Kidney capillary endothelial cell (primary cell): ENCODE measurements at places on chromosomes 12 and 14.
A peak's percentile ranks its signal among the peaks of the same experiment; 100 is the strongest.

DNA sequence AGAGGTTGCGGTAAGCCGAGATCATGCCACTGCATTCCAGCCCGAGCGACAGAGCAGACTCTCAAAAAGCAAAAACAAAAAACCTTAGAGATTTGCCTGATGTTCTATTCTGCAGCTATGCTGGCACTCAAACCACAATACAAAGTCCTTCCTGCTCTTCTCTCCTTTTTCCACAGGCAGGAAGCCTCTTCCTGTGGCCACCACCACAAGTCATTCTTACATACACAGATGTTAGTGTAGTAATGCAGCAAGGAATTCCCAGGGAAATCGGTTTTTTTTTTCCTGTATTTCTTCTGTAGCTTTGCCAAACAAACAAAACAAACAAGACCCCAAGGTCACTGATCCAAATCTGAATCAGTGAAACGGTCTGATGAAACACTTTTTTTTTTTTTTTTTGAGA lies 104.3 kb downstream of the FIGNL2 start:
- peak; percentile 19 for DNase-seq

- DNase-seq: no peak
Measured at GRCh38 chr12:65667932-65668331, 156.4 kb upstream of the HMGA2 start.

DNA sequence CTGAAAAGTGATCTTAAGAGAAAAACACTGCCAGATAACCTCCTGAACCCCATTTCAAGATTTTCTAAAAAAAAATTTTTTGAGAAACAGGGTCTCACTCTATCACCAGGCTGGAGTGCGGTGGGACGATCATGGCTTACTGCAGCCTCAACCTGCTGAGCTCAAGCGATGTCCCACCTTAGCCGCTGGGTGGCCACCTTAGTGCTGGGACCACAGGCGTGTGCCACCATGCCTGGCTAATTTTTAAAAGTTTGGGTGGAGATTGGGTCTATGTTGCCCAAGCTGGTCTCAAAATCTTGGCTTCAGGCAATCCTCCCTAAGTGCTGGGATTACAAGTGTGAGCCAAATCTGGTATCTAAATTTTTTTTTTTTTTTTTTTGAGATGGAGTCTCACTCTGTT lies 3.4 kb downstream of the PNMA1 start:
- DNase-seq: no peak

- DNase-seq: no peak
Measured at GRCh38 chr12:80966001-80966400, 28.3 kb upstream of the LIN7A start.

GRCh38 chr12:32548691-32549281 lies 130.3 kb upstream of the DNM1L start:
- DNase-seq: no peak

- no peak for DNase-seq
Measured at GRCh38 chr12:48164451-48164850, 7.1 kb upstream of the ASB8 start.

DNA sequence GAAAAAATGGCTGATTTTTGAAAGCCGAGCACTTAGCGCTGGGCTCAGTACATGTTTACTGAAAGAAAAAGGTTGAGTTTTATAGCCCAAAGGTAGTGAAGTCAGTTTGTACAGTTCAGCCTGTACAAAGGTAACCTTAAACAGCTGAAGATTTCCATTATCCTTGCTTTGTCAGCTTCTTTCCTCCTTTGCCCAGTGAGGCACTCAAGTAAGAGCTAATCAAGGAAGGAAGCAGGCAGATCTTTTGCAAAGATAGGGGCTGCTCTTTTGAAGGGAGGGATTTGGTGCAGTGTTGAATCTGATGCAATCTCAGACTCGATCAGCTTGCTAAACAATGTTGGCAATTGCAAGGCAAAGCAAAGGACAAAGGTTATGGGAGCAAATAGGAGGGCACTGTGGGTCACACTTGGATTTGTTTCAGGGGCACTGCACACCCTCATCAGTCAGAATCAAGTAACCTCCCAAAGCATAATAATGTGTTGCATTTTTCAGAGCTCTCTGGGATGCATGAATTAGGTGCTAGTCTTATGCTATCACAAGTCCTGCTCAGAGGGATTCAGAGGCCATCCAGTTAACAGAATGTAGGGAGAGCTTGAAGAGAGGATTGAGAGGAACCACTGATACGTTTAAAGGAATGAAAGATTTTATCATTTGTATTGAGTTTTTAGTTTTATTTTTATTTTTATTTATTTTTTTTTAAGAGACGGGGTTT lies 44.4 kb downstream of the ANO6 start:
- no peak for DNase-seq

- DNase-seq: no peak
Measured at GRCh38 chr12:28027947-28028724, 55.6 kb upstream of the PTHLH start.

DNA sequence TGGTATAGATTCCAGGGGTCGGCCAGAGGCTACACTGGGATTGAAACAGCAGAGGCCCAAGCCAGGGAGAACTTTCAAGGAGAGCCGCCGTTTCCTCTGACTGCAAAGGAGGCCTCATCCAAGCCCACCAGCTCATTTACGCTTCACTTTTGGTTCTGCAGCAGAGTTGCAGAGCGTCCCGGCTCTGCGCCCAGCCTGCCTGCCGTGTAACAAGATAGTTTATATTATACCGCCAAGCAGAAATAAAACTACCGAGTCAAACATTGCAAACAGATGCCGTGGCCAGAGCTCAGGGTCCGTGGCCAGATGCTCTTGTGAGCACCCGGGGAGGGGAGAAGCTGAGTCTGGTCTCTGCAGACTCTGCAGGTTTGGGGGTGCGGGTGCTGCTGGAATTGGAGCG lies 60.7 kb upstream of the TBX3 start:
- no peak for DNase-seq

- no peak for DNase-seq
Measured at GRCh38 chr12:28759333-28759732, 389.7 kb upstream of the FAR2 start.

- no peak for DNase-seq
Measured at GRCh38 chr12:27975222-27976136, 2.9 kb upstream of the PTHLH start.

- DNase-seq: peak; percentile 74
Measured at GRCh38 chr14:20610002-20610765, 19.0 kb upstream of the RNASE12 start.

DNA sequence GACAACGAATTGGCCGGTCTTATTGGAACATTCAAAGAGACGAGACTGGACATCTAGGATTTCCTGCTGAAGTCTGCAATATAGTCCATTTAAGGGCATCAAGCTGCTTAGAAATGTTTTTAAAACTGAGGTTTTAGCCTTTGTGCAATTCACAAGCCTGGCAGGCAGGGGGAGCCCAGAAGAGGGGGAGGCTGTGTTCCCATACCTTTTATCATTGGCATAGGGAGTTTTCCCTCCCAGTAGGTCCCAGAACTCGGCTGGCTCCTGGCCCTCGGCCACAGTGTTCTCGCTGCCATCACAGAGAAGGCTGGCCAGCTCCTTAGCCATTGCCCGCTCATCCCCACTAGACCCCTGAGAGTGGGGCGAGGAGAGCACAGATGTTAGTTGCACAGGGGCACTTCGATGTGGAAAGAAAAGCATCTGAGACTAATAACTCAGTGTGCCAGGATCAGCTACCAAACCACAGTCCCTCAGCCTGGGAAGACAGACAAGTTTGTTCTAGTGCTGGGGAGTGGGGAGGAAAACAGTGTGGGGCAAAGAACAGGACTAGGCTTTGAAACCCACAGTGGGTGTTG lies 15.1 kb downstream of the AVIL start:
- DNase-seq: peak; percentile 31

- DNase-seq: no peak
Measured at GRCh38 chr12:125210104-125210755, 145.0 kb downstream of the AACS start.

GRCh38 chr14:91238085-91238484 lies 6.4 kb downstream of the GPR68 start:
- DNase-seq: no peak

DNA sequence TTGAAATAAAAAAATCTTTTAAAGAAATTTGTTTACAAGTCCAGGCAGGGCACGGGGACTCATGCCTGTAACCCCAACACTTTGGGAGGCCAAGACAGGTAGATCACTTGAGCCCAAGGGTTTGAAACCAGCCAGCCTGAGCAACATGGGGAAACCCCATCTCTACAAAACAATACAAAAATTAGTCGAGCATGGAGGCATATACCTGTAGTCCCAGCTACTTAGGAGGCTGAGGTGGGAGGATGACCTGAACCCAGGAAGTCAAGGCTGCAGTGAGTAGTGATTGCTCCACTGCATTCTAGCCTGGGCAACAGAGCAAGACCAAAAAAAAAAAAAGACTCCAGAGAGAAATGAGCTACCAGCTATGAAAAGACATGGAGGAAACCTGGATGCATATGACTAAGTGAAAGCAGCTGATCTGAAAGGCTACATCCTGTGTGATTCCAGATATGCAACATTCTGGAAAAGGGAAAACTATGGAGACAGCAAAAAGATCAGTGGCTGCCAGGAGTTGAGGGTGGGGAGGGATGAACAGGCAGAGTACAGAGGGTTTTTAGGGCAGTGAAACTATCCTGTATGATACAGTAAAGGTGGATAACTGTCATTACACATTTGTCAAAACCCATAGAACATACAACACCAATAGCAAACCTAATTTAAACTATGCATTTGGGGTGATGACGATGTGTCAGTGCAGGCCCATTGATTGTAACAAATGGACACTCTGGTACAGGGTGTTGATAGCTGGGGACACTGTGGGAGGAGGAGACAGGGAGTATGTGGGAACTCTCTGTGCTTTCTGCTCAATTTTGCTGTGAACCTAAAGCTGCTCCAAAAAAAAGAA lies 59.9 kb downstream of the PRKAB1 start:
- DNase-seq: peak; percentile 39

DNA sequence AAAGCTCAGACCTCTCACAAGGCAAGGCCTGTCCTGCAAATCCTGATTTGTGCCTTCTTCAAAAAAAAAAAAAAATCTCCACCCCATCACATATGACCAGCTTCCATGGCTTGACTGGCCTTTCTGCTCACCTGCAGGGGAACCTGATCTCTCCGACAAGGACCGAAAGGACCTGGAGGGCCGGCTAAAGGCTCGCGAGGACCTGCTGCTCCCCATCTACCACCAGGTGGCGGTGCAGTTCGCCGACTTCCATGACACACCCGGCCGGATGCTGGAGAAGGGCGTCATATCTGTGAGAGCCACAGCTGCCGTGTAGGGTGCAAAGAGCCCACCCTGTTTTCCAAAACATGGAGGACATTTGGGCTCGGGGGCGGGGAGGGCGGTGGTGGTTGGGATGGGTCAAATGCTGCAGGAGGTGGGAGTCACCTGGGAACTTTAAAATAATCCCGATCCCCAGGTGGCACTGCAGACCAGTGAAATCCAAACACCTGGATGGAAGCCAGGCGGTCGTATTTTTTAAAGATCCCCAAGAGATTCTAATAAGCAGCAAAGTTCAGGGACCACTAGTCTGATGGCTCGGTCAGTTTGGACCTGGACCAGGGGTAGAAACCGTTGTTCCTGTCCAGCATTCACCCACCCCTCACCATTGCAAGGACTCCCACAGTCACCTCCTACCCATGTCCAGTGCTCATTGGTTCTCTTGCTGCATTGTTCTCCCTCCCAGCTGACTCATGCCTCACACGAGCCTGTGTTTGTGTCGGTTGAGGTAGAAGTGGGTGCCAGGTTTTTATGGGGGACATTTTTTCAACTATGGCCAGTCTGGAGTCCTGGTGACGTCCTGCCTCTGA lies 44.8 kb downstream of the FOXN4 start:
- peak; percentile 65 for DNase-seq

- DNase-seq: no peak
Measured at GRCh38 chr12:53506450-53506785, 866 bp downstream of the NPFF start.

GRCh38 chr14:60977847-60978246 lies 3.0 kb downstream of the TRMT5 start:
- DNase-seq: no peak

DNA sequence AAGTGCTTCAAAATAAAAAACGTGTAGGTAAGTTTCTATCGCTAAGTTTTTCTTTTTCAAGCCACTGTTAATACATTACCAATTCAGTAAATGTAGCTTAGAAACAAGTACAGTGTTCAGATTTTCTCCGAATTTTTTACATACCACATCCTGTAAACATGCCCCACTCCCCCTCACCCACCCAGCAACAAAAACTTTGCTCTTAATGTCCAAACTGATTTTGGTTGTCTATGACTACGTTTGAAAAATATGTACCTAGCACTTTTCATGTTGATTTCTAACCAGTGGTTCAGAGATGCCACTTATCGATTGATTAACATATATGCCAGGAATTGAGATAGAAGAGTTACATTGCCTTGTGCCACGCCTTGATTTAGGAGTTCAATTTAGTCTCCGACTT lies 663 bp upstream of the LIN7A start:
- DNase-seq: no peak

GRCh38 chr14:36241183-36241582 lies 64.7 kb upstream of the PTCSC3 start:
- DNase-seq: no peak

DNA sequence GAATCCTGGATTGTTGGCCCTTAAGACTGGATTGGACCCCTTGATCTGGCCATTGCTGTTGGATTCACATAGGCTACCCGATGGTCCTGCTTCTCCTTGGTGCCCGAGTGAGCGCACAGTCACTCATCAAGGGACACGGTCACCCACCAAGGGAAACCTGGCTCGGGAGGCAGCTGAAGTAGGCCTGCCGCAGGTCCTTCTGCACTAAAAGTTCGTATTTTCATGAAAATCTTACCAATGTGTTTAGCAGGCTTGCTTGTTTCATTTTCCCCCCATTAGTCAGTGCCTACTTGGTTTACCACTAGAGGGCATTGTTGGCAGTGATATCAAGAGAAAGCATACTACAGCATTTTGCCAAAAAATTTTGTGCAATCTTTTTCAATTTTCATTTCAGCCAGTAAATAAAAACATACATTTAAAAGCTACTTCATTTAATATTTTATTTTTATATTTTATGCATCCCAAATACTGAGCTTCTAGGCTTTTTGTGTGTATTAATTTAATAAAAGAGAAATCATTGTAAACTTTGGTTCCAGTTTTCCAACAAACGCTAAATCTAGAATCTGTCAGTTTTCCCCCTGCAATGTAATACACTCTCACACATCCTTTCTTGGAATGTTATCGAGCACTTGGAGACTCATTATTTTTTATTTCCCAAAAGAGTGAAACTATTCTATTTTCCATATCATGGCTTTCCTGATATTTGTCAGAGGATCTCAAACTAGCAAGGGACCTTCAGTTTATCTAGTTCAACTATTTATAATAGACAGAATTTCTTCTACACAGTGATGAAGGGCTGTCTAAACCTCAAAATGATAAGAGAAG lies 116.7 kb downstream of the LMNTD1 start:
- peak; percentile 73 for DNase-seq

GRCh38 chr14:89036371-89036770 lies 211.9 kb downstream of the TTC8 start:
- DNase-seq: no peak

DNA sequence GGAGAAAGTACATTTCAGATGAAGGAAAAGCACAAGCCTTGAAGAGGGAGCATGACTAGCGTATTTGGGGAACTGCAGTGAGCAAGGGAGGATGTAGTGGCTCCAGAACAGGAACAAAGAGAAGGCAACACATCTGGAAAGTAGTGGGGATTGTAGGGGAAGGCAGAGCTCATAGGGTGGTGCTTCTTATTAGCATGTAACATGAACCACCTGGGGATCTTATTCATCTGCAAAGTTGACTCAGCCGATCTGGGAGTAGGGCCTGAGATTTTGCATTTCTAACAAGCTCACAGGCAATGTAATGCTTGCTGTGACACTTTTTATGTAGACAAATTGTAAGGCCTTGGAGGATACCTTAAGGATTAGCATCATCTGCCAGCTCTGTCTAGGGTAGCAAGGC lies 447.3 kb downstream of the NELL2 start:
- DNase-seq: no peak
